Vein endothelial cell (primary cell): ENCODE measurements at places on chromosomes 2 and 18. TPM values are rescaled to one million over a fixed set of nuclear protein-coding genes. Genes with fewer than 3 reads are reported as not detected.

CRYGD gene
- not detected in 2 replicates for total RNA-seq

ASB18 gene
- total RNA-seq, result not detected in 2 replicates

PIAS2 gene
- total RNA-seq, result 21.9 and 33.1 TPM in 2 replicates

ACKR3 gene
- total RNA-seq, result 11.8 and 16.4 TPM in 2 replicates

KCNG2 gene
- total RNA-seq, result not detected in 2 replicates

MOB1A gene
- 120 and 155 TPM in 2 replicates for total RNA-seq

SP5 gene
- total RNA-seq, result under 0.01 TPM in 1 of 2 replicates, not detected in the other

POTEI gene
- 0.33 and 0.48 TPM in 2 replicates for total RNA-seq
